ENCODE measurements at places on chromosomes 16 and 17. TPM values are rescaled to one million over a fixed set of nuclear protein-coding genes. Genes with fewer than 3 reads are reported as not detected.

AIPL1 gene
- 0.25 TPM for polyA plus RNA-seq

LCAT gene
- 178 TPM for polyA plus RNA-seq

PIK3R6 gene
- 0.75 TPM for polyA plus RNA-seq

TAT gene
- not detected for polyA plus RNA-seq

SULT1A3 gene
- polyA plus RNA-seq, result 91.1 TPM

RNF227 gene
- polyA plus RNA-seq, result 1.9 TPM

C17orf50 gene
- polyA plus RNA-seq, result not detected

PIMREG gene
- not detected for polyA plus RNA-seq

EXOC3L1 gene
- polyA plus RNA-seq, result 0.51 TPM

DNA sequence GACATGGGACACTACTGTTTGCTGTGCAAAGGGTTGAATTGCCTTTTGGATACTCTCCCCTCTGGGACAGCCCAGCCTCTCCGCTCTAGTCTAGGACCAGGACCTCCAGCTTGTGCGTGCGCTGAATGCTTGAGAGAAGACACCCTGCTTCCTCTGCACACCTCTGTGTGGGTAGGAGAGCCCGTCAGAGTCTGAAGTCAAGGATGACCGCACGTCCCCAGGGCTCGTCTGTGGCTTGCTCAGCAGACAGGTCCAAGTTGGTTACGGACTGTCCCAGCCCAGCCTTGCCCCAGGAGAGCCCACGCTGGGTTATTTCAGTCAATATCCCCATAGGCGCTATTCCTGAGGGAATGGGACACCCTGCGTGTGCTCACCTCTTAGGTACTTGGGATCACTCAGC lies 3.7 kb downstream of the C16orf89 start:
- DNase-seq, result peak; percentile 42

GRCh38 chr17:14793237-14793636 lies 471.9 kb downstream of the PMP22 start:
- DNase-seq, result no peak

- no peak for DNase-seq
Measured at GRCh38 chr16:12158428-12158827, 181.9 kb downstream of the SNX29 start.

- DNase-seq, result no peak
Measured at GRCh38 chr16:66322174-66322573, 44.3 kb upstream of the CDH5 start.

GRCh38 chr17:77544347-77545110 lies 403.8 kb downstream of the SEC14L1 start:
- no peak for DNase-seq

- peak; percentile 73 for DNase-seq
Measured at GRCh38 chr17:82440469-82440981, 10.0 kb downstream of the CYBC1 start.

DNA sequence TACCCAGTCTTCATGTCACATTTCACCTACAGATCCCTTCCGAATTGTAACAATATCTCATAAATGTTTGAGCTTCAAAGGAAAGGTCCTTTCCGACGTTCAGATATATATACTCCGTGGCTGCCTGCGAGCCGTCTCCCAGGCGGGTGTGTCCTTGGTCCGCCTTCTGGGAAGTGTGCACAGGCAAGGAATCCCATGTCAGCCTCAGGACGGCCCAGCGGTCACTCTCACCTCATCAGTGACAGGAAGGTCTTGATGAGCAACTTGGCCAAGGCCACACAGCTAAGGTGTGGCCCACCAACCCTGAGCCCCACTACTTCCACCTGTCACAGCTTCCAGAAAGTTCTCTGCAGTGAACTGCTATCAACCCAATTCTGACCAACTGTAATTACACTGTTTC lies 4.3 kb downstream of the LMF1 start:
- peak; percentile 59 for DNase-seq

DNA sequence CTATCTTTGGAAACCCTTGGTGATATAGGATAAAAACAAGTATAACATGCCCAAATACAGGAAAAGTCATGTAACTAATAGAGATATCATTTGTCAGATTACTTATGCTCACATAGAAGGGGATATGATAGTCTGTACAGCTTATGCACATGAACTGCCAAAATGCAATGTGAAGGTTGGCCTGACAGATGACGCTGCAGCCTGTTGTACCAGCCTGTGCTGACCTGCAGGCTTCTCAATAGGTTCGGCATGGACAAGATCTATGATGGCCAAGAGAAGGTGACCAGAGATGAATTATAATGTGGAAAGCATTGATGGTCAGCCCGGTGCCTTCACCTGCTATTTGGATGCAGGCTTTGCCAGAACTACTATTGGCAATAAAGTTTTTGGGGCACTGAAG lies 12.7 kb downstream of the WFIKKN2 start:
- DNase-seq, result no peak

DNA sequence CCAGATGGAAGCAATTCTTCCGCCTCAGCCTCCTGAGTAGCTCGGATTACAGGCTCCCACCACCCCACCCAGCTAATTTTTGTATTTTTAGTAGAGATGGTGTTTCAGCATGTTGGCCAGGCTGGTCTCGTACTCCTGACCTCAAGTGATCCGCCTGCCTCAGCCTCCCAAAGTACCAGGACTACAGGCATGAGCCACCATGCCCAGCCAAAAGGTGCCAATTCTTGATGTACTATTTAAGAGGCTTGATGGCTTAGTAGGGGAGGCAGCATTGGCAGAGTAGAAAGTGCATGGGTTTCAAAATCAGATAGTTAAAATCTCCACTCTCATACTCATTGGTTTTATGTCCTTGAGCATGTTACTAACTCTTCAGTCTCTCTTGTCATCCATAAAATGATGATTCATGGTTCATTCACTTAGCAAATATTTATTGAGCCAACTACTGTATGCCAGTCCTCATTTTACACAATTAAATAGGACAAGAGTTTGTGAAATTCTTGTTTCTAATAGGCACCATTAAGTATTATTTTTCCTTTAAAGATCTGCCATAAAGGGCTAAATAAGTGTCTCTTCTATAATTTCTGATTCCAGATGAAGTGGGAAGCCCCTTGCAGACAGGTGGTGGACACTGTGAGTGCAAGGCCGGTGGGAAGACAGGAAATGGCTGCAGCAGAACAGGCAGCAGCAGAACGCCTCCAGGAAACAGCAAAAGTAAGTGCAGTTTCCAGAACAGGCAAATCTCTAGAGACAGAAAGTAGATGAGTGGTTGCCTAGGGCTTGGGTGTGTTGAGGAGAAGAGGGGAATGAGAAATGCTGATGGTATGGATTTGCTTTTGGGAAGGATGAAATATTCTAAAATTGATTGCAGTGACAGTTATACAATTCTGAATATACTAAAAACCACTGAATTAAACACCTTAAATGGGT lies 8.2 kb upstream of the RPL27 start:
- no peak for DNase-seq

DNA sequence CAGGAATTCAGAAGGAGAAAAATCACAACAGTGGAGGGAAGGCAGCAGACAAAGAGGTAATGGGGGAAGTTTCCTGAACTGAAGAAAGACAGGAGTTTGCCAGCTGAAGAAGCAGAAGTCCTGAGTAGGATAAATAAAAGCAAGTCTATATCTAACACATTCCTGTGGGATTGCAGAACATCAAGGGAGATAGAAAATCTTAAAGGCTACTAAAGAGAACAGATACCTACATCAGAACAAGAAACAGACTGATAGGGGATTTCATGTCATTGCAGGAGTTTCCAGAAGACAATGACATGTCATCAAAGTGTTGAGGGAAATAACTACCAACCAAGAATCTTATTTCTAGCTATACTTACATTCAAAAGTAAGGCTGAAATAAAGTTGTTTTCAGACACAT lies 21.3 kb upstream of the CRYBA1 start:
- no peak for DNase-seq

DNA sequence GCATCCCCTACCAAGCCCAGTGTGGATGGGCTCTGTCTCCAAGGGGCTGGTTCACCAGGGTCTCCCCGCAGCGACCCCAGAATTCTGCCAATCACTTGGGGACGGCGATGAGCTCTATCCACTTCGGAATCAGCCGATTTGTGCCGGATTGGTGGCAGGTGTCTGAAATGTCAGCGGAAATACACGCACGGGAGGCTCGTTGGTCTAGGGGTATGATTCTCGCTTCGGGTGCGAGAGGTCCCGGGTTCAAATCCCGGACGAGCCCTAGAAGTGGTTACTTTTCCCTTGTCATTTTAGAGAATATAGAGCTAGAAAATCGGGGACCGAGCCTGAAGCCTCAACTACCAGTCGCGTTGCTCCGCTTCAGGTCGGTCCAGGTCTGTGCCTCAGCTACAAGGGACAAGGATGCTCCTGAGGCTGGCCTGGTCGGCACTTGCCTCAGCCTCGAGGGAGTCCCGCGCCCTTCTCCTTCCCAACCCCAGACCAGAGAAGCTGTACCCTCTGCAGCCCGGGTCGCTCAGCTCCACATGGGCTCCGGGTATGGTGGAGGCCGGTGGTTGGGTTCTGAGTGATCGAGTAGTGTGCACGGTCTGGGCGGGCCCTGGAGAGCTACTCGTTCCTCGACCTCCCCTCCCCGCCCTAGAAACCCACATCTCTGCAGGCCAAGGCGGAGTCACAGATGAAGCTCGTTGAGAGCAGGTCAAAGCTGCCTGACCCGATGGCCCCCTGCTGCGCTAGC lies 16.0 kb upstream of the OR1F1 start:
- no peak for DNase-seq

DNA sequence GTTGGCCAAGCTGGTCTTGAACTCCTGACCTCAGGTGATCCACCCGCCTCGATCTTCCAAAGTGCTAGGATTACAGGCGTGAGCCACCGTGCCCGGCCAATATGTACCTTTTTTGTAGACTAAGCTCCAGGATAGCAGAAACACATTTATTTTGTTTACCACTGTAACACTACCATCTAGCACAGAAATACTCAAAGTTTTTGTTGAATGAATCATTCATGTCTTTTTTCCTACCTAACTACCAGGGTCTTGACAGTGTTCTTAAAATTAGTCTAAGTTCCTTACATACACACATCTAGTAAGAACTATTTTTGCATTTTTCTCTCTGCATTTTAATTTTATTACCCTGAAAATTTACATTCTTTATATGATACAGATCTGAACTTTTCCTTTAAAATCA lies 44.4 kb downstream of the AKAP10 start:
- no peak for DNase-seq

- DNase-seq, result no peak
Measured at GRCh38 chr17:1126250-1126797, 53.5 kb downstream of the ABR start.

Measured in aorta (tissue), 5 donors.